Fibroblast of skin of left biceps (primary cell): ENCODE measurements at places on chromosomes 1 and 21.

- DNase-seq = no peak
These were observed 254.4 kb upstream of the GJB5 start for GRCh38 chr1:34500451-34500850.

DNA sequence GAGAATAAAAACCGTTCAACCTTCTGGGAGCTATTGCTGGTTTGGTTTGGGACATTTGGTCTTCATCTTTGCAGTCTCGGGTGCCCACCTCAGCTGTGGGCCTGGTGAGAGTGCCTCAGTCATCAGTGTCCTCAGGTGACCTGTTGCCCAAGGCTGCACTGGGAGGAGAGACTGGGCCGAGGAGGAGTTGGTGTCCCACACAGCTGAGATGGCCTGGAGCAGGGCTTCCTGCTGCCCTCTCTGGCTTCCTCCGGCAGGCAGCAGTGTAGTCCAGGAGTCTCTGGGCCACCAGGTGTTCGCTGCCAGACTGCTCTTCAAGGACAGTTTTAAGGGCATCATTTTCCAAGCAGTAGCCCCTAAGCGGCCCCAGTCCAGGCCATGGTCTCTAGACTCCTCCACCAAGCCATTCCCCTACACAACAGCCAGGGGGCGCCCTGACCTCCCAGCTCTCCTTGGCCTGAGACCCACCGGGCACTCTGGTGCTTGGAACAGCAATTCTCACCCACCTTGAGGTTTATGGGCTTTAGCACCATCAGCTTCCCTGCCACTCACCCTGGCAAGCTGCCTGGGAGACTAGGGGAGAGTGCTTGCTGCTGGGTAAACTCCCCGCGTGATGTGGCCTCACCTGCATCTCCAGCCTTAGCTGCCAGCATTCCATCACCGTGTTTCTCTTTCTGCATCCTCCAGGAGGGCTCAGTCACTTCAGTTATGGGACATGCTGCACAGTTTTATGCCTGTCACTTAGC, 9.1 kb upstream of the SYTL1 start:
- DNase-seq = no peak

- DNase-seq = no peak
These were observed 1670.9 kb downstream of the PLA2G4A start for GRCh38 chr1:188499690-188500089.

DNA sequence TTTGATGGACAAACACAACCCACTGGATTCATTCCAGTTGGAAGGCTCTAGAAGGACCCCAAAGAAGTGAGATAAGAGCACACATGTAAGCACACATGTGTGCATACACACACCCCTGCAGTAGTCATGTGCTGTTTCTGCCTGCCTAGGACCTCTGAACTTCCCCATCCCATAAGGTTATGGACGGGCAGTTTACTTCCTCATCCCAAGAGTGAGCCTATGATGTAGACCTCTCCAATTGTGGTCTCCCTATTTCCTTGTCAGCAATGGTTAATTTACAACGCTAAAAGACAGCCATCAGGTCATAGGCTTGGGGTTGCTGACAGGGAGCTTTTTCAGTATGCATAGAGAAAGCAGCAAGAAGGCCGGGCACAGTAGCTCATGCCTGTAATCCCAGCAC, 15.4 kb upstream of the ADAR start:
- no peak for DNase-seq
